Astrocyte of the hippocampus (primary cell): ENCODE measurements at places on chromosomes 5 and 9.

DNA sequence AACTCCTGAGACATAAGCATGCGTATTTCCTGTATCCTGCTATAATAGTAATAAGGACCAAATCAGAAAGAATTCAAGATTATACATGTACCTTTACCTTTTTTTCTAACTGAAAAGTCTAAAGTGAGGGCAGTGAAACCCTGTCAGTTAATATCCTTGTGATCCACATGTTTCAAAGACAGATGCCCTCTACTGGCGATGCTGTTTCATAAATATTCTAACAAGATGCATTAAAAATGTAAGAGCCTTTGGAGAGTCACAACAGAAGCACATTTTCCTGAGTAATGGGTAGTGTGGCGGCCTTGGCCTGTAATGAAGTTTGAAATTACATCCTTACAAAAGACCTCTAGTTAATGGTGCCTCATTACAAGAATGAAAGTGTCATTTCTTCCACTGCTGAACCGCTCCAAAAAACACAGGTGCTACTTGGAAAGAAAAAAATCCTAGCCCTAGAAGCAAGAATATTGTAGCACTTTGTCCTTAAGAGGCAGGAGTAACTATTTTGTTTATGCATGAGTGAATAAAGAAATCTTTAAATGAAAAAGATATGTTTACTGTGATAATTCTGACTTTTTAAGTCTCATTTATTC, 232.6 kb downstream of the EPB41L4A start:
- DNase-seq = peak; percentile 55

- DNase-seq = no peak
Measured at GRCh38 chr5:177515580-177515979, 1.2 kb downstream of the DDX41 start.

GRCh38 chr5:123585871-123586270, 73.9 kb downstream of the CSNK1G3 start:
- no peak for DNase-seq

GRCh38 chr5:91486638-91487037, 103.5 kb upstream of the ARRDC3 start:
- DNase-seq = no peak

DNA sequence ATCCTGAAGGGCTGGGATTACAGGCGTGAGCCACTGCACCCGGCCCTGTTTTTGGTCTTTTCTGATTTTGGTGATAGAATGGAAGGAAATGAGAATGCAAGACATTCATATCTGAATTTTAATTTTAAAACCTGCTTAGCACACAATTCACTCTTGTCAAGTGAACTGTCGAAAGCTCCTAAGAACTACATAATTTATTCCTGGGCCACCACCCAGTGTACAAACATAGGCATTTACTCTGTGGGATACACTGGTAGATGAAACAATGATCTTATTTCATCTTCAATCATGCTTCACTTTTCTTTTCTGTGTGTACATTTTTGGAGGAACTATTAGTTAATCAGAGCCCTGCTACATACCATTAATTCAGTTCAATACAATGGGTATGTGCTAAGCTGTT, 227.3 kb downstream of the EBF1 start:
- DNase-seq = no peak

DNA sequence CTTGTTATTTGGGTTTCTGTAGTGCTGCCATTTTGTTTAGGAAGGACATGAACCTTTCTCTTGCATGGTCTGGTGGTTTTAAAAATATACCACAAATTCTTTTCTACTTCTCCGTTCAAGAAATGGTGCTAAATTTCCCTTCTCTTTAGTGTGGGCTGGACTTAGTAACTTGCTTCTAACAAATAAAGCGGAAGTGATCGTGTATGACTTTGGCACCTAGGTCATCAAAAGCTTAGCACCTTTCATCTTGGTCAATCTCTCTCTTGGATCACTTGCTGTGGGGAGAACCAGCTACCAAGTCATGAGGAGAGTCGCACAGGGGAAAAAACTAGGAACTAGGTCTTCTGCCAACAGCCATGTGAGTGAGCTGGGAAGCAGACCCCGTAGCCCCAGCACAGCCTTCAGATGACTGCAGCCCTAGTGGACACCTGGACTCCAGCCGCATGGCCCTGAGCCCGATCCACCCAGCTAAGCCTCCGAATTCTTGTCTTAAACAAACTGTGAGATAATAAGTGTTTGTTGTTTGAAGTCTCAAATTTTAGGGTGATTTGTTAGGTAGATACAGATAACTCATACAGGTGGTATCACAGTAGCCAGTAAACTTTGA, 87.7 kb upstream of the CKMT2 start:
- no peak for DNase-seq

GRCh38 chr9:14348373-14349145, 34.6 kb upstream of the NFIB start:
- peak; percentile 75 for DNase-seq

GRCh38 chr9:136700959-136701667, 11.3 kb upstream of the DIPK1B start:
- no peak for DNase-seq

DNA sequence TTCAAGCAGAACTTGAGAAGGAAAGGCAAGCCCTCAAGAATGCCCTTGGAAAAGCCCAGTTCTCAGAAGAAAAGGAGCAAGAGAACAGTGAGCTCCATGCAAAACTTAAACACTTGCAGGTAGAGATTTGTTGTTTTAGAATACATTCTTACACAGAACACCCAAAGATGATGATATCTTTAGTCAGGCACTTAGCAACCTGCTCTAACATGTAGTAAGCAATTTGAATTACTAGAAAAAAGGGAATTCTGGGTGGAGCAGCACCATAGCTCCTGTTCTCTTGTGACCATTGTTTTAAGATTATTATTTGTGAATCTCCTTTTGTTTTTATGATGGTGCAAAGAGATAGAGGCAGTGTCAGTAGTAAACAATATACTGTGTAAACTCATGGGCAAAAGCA, 63.1 kb downstream of the RAB14 start:
- DNase-seq = no peak

DNA sequence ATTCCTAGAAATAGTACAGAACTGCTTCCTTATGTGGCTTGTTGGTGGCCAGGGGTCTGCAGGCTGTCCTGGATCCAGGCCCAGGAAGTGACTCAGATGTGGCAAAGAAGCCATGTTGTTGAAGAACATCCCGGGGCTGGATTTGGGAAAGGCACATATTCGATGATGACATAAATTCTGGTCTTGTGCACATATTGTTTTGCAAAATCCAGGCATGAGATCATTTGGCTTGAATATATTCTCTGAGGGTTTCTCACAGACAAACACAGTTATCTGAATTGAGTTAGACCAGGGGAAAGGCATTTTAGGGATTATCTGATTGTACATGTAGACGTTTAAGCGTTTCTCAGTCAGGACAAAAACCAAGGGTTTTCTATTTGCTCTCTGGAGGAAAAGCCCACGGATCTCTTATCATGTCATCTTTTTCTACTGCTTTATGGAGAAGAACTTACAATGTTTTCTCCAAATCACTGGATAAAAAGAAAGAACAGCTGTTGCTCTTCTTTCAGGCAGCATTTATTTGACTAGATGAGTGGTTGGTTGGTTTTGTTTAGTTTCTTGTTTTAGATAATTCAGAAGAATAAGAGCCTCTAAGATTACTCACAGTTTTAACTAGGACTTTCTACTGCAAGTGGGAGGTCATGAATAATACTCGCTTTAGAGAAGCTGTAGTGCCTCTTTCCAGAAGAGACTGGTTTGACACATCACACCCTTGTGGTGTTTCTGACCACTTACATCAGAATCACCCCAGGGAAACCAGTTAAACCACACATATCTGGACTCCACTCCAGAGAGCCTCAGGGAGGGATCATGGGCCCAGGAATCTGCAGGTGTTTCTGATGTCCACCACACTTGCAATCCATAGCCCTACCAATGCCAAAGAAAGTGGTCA, 29.5 kb upstream of the LHFPL2 start:
- peak; percentile 82 for DNase-seq

- no peak for DNase-seq
Measured at GRCh38 chr9:93897075-93897970, 57.8 kb downstream of the BARX1 start.

DNA sequence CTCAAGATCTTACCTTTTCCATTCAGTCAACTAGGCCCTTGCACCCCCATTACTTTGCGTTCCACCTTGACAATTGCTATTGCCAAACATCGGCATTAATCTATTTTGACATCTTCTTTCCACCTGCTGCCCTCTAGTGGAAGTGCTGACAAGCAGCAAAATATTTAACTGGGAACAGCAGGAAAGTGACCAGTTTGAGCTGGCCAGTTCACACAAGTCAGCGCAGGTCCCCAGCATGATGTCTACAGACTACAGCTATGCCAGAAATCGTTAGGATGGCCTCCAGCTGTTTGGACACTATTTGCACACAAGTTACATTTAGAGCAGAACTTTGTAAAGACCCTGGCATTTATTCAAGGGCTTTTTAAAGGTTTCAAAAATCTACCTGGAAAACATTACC, 160.1 kb downstream of the GHR start:
- peak; percentile 64 for DNase-seq

- no peak for DNase-seq
Measured at GRCh38 chr9:71752928-71753327, 15.4 kb downstream of the CEMIP2 start.

DNA sequence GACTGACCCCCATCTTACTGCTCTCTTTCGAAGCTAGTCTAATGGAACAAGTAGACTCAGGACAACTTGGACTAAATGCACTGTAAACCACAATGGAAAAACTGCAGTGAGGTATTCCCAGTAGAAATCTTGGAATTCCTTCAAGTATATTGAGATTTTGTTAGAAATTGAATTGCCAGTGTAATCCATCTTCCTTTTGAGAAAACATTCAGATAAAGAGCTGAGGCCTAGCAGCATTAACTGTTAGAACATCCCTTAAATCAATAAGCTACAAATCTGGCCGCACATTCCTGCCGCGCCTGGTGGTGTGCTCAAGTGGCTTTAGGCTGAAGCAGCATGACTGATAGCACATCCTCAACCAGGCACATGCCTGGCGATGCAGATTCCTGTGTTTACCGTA, 29.3 kb downstream of the PPIC start:
- DNase-seq = peak; percentile 52

GRCh38 chr5:108619815-108620214, 127.9 kb upstream of the FER start:
- DNase-seq = no peak

DNA sequence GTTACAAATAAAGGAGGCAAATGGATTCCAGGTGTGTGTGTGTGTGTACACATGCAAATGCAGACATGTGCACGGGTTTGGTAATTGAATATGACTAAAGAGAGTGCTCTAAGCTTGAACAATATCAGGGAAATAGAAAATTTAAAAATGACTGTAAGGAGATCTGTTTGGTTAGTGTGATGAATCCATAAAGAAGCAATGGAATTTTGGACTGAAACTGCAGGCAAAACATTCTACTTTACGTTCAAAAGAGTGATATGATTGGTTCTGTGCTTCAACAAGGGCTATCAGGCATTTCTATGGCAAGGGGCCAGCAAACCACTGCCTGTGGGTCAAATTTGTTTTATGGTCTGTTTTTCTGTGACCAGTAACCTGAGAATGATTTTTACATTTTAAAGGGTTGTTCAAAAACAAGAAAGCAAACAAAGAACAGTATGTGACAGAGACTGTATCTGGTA, 332.8 kb upstream of the KLF9 start:
- peak; percentile 51 for DNase-seq

DNA sequence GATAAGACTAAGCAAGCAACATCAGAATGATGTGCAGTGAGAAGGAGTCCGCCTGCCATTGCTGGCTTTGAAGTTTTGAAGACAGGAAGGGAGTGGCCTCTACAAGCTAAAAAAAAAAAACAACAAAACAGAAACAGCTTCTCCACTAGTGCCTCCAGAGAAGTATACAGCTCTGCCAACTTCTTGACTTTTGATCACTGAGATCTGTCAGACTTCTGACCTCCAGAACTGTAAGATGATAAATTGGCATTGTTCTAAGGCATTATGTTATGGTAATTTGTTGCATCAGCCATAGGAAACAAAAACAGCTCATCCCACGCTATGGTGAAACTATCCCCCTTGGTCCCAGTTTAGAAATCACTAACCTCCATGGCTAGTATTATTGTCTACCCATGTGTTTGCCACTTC, 131.0 kb upstream of the VCAN start:
- DNase-seq = no peak

GRCh38 chr9:92820964-92821363, 56.3 kb upstream of the BICD2 start:
- no peak for DNase-seq

DNA sequence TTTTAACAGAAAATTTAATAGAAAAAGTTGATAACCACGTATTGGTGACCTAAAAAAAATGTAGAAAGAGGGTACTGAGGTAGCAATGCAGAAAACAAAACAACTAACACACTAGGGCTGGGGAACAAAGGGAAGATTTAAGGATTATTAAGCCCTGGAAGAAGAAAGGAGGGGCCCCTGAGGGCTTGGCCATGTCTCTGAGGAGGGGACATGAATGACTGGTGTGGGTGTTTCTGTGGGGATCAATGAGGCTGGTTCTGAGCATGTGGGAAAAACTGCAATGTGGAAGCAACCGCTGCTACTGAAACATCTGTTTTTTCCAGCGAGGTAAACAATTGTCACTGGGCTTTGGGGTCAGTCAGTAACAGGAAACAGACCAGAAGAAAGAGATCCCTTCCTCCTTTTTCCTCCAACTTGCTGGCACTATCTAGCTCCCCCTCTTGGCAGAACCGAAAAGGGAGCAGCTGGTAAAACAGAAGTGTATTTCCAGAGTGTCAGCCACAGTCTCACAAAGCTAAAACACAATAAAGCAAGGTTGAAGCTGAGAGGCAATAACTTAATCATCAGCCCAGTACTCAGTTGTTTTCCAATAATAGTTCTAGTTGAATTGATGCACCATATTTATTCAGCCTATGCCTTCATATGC, 48.3 kb downstream of the ATPSCKMT start:
- DNase-seq = no peak

GRCh38 chr5:176735383-176736265, 74.7 kb upstream of the UNC5A start:
- no peak for DNase-seq

DNA sequence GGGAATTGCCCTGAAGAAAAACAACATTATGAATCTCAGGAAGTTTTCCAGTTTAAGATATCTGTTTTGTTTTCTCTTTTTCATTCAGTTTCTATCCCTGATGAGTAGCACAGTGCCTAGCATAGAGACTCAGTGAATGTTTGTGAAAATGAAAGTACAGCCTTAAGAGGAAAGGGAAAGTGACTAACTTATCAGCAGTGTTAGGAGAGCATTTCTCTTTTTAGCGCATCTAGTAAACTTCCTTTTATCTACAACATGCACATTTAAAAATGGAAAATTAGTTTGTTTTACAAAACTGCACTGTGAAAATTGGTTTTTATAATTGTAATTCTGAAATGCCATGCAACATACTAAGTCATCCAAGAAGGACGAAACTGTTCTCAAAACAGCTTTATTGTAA, 110.8 kb downstream of the SMARCA2 start:
- no peak for DNase-seq

- peak; percentile 49 for DNase-seq
Measured at GRCh38 chr5:27708534-27708933, 670.1 kb upstream of the CDH9 start.

- peak; percentile 11 for DNase-seq
Measured at GRCh38 chr9:32394381-32395049, 10.1 kb downstream of the ACO1 start.

GRCh38 chr5:163727028-163727427, 221.6 kb downstream of the MAT2B start:
- DNase-seq = no peak

GRCh38 chr5:78649211-78649695, 681 bp upstream of the LHFPL2 start:
- peak; percentile 54 for DNase-seq

GRCh38 chr9:81108391-81108790, 581.0 kb downstream of the TLE1 start:
- peak; percentile 30 for DNase-seq
